ENCODE measurements at places on chromosomes 13 and 19.

- DNase-seq, result peak; percentile 79
Measured at GRCh38 chr19:461721-462551, 1.1 kb upstream of the SHC2 start.

DNA sequence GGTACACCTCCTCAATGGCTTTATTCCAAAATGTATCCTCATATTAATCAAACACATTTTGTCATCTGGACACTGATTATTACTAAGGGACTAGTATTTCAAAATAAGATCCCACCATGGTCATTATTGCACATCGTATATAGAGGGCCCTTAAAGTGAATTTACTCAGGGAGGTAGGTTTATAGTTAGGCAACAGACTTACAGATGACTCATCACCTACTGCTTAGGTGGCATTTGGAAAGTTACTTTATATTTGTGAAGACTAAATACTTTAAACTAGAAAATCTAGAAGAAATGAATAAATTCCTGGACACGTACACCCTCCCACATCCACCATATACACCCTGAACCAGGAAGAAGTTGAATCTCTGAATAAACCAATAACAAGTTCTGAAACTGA lies 353.0 kb downstream of the KCTD12 start:
- DNase-seq, result no peak

DNA sequence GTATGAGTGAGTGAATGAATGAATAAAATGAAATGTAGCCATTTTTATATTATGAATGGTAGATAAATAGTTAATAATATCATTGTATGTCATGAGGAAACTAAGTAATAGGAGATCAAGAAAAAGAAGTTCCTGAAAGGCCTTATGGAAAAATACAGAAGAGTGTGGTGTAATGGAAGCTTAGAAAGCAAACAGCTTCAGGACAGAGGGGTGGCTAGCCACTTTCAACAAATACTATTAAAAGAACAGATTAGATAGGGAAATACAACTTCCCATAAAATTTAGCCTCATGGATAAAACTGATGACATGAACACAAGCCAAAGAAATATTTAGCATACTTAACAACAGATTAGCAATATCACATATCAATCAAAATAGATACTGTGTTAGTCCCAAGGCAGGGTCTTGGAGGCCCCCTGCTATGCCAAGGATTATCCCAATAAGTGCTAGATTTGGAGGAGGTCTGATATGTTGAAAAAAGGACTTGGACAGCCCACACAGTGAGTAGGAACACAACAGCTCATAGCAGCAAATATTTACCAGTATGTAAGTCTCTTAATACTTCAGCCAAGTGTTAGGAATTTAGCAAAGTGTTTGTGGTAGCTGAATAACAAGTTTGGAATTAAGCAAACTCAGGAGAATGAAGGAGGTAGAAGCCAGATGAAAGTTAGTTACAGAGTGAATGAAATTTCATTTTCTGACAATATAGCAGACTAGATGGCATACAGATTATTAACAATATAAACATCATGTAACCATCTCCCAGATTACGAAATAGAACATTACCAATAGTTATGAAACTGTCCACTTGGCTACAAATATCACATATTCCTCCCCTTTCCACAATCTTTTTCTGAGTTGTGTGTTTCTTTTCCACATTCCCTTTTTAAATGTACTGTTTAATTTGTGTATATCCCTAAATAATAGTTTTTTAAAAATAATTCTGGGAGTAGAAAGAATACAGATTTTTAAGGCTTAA lies 1632.0 kb downstream of the PCDH9 start:
- no peak for DNase-seq

GRCh38 chr13:69109891-69110525 lies 997.6 kb upstream of the ATXN8OS start:
- no peak for DNase-seq

DNA sequence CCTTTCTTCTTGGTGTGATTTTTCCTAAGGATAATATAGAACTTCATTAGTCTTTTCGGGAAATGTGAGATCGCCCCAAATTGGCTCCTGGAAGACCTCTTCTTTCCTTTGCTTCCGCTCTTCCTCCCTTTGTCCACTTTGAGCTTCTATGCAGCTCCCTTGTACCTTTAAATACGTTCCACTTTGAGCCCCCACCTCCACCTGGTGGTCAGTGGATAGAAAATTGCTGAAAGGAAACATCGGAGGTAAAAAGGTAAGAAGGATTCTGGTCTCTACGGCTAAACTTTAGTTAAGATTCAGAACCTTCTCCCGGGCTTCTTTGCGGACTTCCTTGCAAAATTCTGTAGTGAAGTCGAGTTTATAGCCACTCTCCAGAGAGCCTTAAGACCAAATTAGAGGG lies 55.0 kb upstream of the TM9SF2 start:
- DNase-seq, result no peak

DNA sequence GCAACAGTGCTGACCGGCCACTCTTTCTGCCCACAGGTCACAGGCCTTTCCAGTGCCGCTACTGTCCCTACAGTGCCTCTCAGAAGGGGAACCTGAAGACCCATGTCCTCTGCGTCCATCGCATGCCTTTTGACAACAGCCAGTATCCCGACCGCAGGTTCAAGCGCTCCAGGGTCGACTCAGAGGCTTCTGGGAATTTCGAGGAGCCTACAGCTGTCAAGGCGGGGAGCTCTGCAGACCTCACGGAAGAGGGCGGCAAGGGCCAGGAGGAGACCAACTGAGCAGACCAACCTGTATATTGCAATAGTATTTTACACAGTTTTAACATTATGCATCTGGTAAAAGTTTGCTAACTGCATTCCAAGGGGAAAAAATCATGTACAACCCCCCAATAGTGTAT lies 338.5 kb downstream of the ZNF536 start:
- no peak for DNase-seq

- DNase-seq, result no peak
Measured at GRCh38 chr13:99614465-99614885, 113.2 kb downstream of the TM9SF2 start.

- DNase-seq, result no peak
Measured at GRCh38 chr13:60689571-60689970, 292.6 kb downstream of the TDRD3 start.

DNA sequence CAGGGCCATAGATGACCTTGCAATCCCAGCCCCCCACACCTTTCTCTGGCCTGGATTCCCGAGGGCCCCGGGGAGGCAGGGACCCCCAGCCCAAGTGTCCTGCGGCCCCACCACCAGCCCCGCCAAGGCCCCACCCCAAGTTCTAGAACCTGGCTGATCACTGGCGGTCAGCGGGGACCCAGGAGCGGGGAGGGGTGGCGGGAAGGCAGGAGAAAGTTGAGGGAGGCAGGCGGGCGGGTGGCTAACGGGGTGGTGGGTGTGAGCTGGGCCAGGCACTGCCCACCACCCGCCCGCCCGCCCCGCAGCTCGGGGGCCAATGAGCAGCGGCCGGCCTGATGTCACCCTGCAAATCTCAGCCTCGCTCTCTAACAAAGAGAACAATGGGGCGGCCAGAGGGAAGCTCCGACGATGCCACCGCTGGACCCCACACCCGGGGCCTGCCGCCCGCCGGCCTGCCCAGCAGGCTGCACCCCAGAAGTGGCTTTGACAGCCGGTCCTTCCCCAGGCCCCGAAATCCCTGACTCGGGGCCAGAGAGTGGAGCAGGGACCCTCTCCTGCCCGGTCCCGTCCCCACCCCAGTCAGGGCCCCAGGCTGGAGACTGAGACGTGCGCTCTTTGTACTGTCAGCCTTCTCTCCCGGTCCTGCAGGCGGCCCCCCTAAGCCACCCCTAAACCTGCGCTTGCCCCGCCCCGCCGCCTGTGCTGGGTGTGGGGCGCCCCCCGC lies 1.6 kb downstream of the MEX3D start:
- no peak for DNase-seq

GRCh38 chr13:28494504-28494777 lies 487 bp downstream of the FLT1 start:
- DNase-seq, result peak; percentile 33

GRCh38 chr19:4373601-4374497 lies 26.5 kb downstream of the SH3GL1 start:
- no peak for DNase-seq

DNA sequence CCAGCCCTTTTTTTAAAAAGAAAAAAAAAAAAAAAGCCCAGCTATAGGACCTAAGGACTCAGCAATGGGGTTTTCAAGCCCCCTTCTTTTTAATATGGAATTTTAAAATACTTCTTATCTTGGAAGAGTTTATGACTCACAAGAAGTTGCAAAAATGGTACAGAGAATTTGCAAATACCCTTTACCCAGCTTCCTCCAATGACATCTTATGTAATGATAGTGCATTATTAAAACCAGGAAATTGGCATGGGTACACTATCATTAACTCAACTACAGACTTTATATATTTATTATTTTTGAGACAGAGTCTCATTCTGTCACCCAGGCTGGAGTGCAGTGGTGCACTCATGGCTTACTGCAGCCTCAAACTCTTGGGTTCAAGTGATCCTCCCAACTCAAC lies 16.1 kb downstream of the TMEM38A start:
- no peak for DNase-seq

GRCh38 chr19:30522341-30522740 lies 150.2 kb downstream of the ZNF536 start:
- no peak for DNase-seq

DNA sequence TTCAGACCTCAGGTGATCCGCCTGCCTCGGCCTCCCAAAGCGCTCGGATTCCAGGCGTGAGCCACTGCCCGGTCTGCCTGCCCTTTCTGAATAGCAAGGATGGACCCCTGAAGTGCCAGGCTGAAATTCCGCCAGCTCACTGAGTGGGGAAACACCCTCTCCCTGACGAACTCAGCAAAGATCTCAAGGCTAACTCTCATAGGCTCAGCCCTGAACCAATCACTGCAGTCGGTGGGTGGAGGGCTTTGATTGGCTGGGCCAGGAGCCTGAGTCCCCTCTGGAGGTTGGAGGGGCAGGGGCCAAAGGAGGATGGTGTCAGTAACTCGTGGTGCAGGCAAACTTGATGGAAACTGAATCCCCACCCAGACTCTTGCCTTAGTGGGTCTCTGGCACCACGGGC lies 11.2 kb upstream of the COMP start:
- no peak for DNase-seq

DNA sequence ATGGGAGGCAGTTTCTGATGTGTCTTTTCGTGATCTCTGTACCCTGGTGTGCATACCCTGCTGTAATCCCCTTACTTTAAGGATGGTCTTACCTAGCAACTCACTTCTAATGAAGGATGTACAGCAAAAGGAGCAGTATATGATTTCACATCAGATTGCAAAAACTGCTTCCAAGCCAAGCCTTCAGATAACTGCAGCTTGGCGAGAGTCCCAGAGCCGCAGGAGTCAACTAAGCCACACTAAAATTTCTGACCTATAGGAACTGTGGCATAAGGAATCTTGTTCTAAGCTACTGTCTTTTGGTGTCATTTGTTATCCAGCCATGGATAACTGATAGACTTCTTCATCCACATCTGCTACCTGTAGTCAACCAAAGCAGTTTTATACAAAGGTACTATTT lies 496.7 kb downstream of the GPC6 start:
- DNase-seq, result no peak

DNA sequence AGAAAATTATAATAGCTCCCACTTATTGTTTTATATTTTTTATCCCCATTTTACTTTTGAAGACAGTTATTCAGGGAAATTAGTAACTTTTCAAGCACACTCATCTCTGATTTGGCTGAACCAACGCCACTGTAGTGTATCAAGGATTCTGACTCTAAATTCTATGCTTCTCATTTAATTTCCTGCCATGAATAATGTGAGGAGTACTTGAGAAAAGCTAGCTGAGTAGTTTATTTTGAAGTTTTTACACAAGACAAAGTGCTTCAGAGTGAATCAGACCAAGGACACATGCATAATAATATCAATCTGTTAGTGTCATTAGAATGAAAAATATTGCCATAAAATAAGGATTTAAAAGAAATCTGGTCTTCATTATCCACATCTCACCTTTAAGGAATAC lies 329.9 kb downstream of the SLITRK6 start:
- DNase-seq, result no peak

DNA sequence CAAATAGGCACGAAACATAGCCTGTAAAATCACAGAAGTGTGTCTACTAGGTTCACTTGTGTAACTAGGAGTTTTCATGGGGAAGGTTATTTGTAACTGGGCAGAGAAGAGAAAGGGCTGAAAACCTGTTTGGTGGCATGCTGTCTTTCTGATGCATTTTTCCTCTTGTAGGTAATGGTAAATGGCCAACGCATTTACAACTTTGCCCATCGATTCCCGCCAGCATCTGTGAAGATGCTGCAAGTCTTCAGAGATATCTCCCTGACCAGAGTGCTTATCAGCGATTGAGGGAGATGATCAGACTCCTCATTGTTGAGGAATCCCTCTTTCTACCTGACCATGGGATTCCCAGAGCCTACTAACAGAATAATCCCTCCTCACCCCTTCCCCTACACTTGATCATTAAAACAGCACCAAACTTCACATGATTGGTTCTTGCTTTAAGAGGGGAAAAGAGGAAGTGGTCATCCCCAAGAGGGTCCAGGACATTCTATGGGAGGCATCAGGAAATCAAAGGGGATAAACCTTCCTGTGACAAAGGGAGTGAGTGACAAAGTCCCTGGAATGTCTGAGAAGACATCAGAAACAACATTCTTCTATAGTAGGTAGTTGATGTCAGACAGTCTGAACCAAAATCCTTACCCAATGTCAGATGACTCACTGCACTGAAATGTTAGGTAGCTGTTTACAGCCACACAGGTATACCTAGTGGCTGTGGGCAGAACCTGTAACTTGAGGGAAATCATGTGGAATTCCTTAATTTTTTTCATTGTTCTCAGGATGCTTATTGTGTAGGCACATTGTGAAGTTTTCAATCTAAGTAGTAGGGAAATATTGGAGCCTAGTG lies 5.0 kb downstream of the LGALS14 start:
- no peak for DNase-seq

GRCh38 chr19:3980353-3981251 lies 4.7 kb downstream of the EEF2 start:
- no peak for DNase-seq

GRCh38 chr19:38093587-38093986 lies 130.4 kb downstream of the DPF1 start:
- DNase-seq, result no peak

DNA sequence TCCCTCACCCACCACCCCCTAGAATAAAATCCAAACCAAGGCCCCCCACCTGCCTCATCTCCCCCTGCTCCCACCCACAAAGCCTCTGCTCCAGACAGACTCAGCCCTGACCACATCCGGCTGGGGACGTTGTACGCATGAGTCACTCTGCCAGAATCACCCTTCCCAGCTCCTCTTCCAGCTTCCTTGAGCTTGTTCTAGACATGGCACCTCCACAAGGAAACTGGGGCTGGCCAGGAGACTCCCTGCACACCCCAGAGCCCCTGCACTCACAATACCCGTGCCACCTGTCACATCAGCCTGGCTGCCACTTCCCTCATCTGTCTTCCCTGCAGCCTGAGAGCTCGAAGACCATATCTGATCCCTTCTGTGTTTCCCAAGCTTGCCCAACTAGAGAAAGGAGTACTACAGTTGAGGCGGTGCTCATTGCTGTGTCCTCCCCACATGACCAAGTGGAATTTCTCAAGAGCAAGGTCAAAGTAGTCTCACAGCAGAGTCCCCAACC lies 9.7 kb downstream of the DEDD2 start:
- DNase-seq, result no peak

- DNase-seq, result peak; percentile 39
Measured at GRCh38 chr19:6737873-6738786, 750 bp upstream of the GPR108 start.

- DNase-seq, result no peak
Measured at GRCh38 chr13:35964011-35964862, 166.9 kb downstream of the DCLK1 start.

- DNase-seq, result no peak
Measured at GRCh38 chr19:23788411-23788810, 29.7 kb upstream of the ZNF681 start.

- DNase-seq, result no peak
Measured at GRCh38 chr13:33438918-33439317, 153.4 kb upstream of the STARD13 start.

GRCh38 chr13:70432276-70432805 lies 324.1 kb upstream of the KLHL1 start:
- no peak for DNase-seq

Data from HEK293T (cell line).